Right lobe of liver (tissue), 6 donors: ENCODE measurements at places on chromosomes 7 and 10.

GRCh38 chr7:129568240-129568639 lies 43.3 kb upstream of the NRF1 start:
- no peak for DNase-seq

DNA sequence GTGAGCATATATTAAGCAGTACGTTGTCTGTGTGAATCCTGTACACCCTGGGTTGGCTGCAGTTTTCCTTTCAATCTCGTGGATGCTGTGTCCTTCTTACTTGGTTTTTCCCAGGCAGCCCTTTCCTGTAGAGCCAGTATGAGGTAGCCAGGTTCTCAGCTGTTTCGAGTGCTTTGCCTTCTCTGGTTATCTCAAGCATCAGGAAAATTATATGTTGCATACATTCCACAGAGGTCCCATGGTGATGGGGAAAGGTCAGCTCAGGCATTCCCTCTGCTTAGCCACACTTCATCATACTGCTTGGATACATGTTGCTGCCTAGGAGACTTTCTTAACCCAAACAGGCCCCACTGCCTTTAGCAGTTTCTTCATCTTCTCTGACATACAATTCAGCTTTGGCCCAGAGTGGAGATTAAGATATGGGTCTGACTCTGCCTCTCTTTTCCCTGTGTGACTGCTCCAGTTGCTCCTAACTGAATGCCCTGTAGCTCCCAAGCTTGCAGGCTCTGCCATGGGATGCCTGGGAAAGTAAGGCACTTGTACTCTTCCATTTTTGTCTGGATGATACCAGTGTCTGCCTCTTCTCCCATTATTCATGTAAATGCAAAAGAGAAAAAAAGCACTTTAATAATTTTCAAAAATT lies 11.3 kb downstream of the GNAI1 start:
- DNase-seq: no peak

GRCh38 chr10:94357193-94357592 lies 5.5 kb downstream of the NOC3L start:
- DNase-seq: no peak

- DNase-seq: peak; percentile 42
Observed at GRCh38 chr10:132466520-132467463, 69.8 kb downstream of the PWWP2B start.

GRCh38 chr10:815338-816090 lies 116.0 kb downstream of the LARP4B start:
- no peak for DNase-seq

GRCh38 chr7:4037308-4037707 lies 644.8 kb upstream of the FOXK1 start:
- no peak for DNase-seq

GRCh38 chr10:86775056-86775869 lies 18.8 kb downstream of the BMPR1A start:
- no peak for DNase-seq

- no peak for DNase-seq
Observed at GRCh38 chr10:13659887-13660550, 73.3 kb downstream of the PRPF18 start.

DNA sequence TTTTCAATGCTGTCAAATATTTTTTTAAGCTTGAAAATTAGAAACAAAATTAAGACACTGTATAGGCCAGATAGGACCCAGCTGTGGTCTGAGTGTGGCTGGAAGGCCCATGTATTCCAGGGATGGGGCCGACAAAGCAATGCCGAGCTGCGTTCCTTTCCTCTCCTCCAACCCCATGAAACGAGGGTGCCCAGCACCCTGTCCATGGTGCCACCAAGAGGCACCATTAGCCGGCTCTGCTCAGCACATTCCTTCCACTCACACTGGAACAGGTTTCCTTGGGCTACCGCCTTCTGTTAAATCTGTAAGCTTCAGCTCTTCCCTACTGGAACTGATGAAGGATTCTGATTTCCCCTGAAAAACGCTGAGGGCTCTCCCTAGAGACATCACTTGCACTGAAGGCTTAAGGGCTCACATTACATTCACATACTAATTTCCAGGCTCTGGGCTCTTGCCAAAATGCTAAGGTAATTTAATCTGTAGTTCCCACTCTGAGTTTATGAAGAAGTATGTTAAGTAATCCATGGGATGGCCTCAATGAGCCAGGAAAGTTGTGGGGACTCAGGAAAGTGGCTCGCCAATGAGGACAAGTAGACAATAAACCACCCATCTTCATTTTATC lies 73.7 kb upstream of the CAMK2B start:
- DNase-seq: no peak

DNA sequence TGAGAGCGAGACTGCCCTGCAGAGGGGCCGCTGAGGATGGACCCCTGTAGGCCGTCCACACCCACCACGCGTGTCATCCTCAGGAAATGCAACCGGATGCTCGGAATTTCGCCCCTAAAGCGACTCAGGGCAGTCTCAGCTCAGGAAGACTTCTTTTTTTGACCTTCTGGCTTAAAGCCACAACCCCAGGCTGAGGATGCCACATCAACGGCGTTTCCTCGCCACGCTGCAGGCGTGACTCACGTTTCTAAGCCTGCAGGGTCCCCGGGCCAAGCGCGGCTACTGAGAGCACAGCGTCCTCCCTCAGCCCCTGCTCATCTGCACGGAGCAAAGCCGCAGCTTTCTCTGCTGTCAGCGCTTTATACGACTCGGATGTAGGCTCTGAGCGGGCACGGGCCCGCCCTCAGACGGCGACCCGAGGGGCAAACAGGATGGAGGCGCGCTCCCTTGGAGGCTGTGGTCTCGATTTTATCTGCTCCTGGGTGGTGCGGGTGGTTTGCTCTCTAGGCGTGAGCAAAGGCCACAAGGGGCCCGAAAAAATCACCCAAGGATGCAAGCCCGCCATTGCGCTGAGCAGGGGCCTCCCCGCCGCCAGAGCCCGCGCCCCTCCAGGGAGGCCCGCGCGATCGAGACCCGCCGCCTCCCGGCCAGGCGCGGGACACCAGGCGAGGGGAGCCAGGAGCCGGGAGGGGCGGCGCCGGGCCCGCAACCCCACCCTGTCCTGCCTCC lies 726 bp upstream of the INSIG1 start:
- peak; percentile 75 for DNase-seq

DNA sequence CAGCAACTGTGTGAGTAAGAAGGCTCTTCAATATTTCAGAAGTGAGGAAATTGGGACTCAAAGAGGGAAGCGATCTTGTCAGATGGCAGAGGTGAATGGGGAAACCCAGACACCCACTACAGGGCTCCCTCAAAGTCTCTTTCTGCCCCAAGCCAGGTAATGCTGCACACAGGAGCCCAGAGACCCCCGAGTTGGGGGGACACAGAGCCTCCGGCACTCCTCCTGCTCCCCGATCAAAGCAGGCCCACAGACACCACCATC lies 139.4 kb downstream of the TNS3 start:
- DNase-seq: no peak

- DNase-seq: no peak
Observed at GRCh38 chr7:55276572-55277295, 88.4 kb upstream of the LANCL2 start.

DNA sequence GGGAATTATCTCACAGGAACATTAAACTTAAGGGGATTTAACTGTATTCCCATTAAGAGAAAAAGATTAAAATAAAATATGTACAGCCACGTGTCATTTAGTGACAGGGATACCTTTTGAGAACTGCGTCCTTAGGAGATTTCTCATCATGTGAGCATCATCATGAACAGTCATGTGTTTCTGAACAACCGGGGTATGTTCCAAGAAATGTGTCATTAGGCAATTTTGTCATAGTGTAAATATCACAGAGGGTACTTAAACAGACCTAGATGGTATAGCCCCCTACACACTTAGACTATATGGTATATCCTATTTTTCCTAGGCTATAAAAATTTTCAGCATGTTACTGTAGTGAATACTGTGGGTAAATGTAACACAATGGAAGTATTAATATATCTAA lies 840.3 kb downstream of the CNTNAP2 start:
- DNase-seq: no peak

DNA sequence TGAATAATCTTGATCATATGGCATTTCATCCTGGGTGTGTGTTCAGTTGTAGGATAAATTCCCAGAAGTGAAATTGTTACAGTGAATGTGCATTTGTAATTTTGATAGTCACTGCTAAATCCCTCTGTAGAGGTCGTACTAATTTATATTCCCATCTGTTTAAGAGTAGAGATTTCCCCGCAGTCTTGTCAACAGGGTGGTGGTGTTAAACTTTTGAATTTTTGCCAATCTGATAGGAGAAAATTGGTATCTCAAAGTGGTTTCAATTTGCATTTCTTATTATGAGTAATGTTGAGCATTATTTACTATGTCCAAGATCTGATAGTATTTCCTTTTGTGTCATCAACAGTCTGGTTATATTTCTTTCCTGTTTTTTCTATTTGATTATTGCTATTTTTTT lies 101.7 kb downstream of the AUTS2 start:
- no peak for DNase-seq

DNA sequence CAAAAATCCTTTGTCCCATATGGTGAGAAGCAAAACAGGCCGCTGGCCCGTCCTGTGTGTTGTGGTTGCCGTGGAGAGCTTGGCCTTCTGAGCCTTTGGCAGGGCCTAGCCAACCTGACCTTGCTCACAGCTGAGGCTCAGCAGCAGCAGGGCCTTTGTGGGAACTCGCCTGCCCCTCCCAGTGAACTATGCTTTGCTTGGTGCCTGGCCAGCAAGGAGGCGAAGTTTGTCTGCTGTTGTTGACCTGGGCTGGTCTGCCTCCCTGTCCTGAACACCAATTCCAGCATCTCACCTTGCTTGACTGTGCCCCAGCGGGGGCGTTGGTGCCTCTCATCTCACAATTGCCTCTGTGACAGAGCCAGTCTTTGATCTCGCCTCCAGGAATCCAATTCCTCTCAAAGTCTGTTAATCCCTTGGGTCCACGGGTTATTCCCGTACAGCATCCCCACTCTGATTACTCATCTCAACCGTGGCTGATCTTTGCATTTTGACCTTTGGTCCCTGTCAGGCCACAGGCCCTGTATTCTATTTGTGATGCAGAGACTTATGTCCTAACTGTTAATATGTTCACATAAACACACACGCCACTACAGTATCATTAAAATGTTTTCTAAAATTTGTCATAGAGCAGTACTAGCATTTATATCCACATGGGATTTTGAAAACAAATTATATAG lies 22.6 kb downstream of the EPDR1 start:
- peak; percentile 87 for DNase-seq

DNA sequence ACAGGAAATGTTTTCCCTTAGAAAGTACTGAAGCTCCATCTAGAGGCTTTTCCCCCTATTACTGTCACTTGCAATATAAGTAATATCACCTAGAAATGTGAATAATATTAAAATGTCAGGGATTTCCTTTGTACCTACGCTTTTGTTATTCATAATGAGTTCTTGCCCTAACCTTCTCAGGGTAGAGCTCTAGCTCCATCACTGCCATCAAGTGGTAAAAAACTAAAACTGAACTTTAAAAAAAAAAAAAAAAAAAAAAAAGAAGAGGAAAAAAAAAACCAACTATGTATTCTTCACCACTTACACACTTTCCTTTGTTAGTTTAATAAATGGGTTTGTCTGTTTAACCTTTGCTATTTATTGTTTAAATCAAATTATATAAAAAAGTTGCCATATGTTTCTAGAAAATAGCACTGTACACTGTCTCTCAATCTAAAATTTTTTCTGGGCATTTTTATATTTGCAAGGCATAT lies 49.9 kb downstream of the DNAJC1 start:
- DNase-seq: no peak

- DNase-seq: no peak
Observed at GRCh38 chr10:8829592-8829991, 775.1 kb downstream of the GATA3 start.

GRCh38 chr10:64408391-64409183 lies 887.4 kb downstream of the REEP3 start:
- no peak for DNase-seq

GRCh38 chr7:26199301-26200037 lies 1.1 kb downstream of the HNRNPA2B1 start:
- DNase-seq: peak; percentile 73

GRCh38 chr10:60940446-60940845 lies 3.5 kb downstream of the RHOBTB1 start:
- no peak for DNase-seq

- DNase-seq: peak; percentile 93
Observed at GRCh38 chr10:124388823-124389612, 29.7 kb downstream of the OAT start.

DNA sequence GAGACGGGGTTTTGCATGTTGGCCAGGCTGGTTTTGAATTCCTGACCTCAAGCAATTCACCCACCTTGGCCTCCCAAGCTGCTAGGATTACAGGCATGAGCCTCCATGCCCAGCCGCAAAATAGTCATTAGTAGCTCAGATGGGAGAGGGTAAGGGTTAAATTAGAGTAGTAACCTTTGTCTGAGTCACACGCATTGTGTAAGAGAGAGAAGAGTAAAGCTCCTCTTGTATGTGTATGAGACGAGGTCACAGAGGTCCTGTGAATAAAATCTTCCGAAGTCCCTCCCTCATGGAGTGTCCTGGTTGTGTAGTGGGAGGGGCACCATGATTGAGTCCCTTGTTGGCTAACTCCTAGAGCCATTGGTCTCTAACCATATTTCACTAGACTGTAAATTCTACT lies 85.2 kb upstream of the CDC14C start:
- DNase-seq: no peak

DNA sequence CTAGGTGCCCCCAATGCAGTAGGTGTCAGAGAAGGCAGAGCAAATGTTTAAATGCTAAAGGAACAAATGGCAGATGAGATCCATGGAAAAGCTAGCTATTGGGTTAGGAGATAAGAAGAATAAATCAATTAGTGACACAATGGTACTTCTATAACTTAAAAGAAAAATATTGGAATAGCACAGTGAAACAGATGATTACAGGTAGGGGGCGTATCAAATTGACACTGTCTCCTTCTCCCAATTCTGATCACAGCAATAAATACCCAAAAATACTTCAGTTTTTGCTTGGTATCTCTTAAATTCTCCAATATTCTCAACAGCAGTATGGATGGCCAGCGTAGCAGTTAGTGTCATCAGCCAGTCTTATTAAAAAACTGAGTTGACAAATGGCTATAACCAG lies 5.2 kb downstream of the FRA10AC1 start:
- DNase-seq: no peak

DNA sequence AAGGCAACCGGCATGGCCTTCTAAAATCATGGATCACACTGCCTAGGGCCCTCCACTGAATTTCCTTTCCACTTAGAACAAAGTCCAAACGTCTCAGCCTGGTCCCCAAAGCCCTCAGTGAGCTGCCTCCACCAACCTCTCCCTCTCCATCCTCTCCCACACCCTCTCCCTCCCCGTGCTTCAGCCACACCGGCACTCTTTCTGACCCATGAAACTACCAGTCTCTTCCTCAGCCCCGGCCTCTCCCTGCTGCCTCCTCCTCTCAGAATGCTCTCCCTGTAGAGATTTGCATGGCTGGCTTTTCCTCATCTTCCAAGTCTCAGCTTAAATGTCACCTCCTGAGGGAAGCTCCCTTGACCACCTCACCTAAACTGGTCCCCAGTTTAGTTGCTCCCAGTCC lies 219.0 kb upstream of the ZMIZ1 start:
- no peak for DNase-seq

GRCh38 chr10:676178-676577 lies 13.3 kb downstream of the DIP2C start:
- DNase-seq: no peak

- no peak for DNase-seq
Observed at GRCh38 chr10:78570633-78571235, 498.0 kb upstream of the ZMIZ1 start.

DNA sequence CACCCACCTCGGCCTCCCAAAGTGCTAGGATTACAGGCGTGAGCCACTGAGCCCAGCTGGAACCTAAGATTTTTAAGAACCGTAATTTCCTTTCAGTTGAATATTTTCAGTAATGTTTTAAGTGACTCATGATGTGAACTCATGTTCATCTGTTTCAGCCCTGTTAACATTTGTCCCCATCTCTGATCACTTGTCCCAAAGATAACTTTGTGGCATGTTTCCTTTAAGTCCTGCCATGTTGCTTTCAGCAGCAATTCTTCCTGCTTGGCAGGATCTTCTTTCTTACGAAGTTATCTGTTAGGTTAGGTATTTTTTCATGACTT lies 19.3 kb downstream of the ZRANB1 start:
- no peak for DNase-seq
